ENCODE measurements at places on chromosomes 6 and 20. TPM values are rescaled to one million over a fixed set of nuclear protein-coding genes. Genes with fewer than 3 reads are reported as not detected.

SLC22A7 gene
- not detected for total RNA-seq

OR2J3 gene
- total RNA-seq, result not detected

HRH3 gene
- not detected for total RNA-seq

CST2 gene
- total RNA-seq, result not detected

SYNGAP1 gene
- total RNA-seq, result 8.8 TPM

SAMD10 gene
- 0.49 TPM for total RNA-seq

GSTA2 gene
- total RNA-seq, result not detected

PLEKHG1 gene
- 0.81 TPM for total RNA-seq

HLA-DPB1 gene
- total RNA-seq, result 10.9 TPM

SPDEF gene
- under 0.01 TPM for total RNA-seq

PTK6 gene
- under 0.01 TPM for total RNA-seq

SLC32A1 gene
- total RNA-seq, result not detected

TNFRSF21 gene
- 80.1 TPM for total RNA-seq

PRKN gene
- 6.3 TPM for total RNA-seq

RAET1G gene
- total RNA-seq, result 1.3 TPM

MAN1A1 gene
- total RNA-seq, result 89.9 TPM

GMPR gene
- total RNA-seq, result 5.7 TPM

EYA2 gene
- 2.6 TPM for total RNA-seq

C20orf202 gene
- 0.16 TPM for total RNA-seq

FAM162B gene
- 0.81 TPM for total RNA-seq

HSPA12B gene
- total RNA-seq, result 0.65 TPM

Data from hair follicle dermal papilla cell (primary cell).